ENCODE measurements at places on chromosomes 12 and 14.

DNA sequence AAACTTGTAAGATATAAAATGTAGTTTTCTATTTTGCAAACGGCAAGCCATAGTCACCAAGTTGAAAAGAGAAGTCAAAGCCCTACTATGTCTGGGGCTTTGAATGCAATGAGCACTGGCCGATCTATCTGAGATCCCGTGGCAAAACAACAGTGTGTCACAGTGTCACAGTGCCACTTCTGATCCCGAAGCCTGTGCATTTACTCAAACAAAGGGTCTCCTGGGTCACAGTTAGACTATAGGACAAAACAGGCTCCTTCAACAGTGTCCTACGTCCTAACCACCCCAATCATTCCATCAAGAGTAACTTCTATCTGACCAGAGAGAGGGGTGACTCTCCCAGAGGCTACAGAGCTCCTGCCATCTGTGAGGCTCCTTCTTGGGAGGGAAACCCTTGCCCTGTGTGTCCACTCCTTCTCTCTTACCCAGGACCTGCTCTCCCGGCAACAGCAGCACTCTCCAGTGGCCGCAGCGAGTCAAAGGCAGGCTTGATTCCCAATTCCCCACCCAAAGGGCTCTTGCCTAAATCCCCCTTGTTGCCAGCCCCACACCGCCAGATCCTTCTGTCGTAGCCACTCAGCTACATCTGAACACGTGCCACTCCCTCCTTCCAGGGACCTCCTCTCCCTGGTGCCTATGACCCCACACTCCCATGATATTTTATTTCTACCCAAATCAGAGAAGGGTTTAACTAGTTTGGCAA, 14.0 kb upstream of the SELPLG start:
- no peak for DNase-seq

- no peak for DNase-seq
Measured at GRCh38 chr12:69566603-69567002, 18.7 kb upstream of the CCT2 start.

DNA sequence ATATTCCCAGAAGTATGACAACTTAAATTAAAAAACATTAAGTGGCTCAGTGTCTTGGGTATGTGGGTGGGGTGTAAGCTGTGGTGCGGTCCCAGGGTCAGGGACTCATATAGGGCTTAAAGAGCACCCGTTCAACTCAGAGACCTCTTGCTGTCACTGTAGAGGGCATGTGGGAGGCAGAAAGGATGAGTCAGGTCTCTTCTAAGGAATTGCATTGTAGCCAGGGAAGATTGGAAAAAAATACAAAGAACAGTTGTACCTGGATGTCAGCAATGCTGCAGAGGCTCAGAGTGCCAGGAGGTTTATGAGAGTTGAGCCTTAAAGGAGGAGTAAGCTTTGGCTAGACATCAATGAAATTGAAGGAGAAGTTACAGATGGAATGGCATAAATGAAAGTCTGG, 104.1 kb downstream of the MYRFL start:
- DNase-seq, result no peak

- no peak for DNase-seq
Measured at GRCh38 chr14:104085032-104085888, at the start of gene ASPG. TSS of gene ASPG (plus strand) at chr14:104085700. CDS start at chr14:104085771, 71 bp downstream.

DNA sequence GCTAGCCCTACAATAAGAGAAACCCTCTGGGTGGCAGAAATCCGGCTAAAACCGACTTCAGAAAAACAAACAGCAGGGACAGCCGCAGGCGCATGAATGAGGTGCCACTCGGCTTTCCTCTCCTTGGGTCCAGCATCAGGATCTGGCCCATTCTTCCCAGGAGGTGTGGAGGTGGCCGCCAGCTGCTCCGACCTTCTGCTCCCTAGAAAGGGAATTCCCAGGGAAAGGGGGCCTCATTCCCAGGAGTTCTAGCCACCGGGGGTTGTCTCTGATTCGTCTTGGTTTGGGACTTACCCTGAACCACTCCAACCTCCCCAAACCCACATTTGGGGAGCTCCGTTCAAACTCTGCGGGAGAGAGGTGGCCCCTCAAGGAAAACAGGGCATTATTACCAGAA, 13.0 kb downstream of the PAPLN start:
- DNase-seq, result no peak

GRCh38 chr14:61628016-61628725, 67.1 kb upstream of the HIF1A start:
- no peak for DNase-seq

GRCh38 chr12:118813778-118814357, 167.5 kb upstream of the SRRM4 start:
- DNase-seq, result no peak

GRCh38 chr14:60777856-60778578, 43.5 kb downstream of the MNAT1 start:
- no peak for DNase-seq

DNA sequence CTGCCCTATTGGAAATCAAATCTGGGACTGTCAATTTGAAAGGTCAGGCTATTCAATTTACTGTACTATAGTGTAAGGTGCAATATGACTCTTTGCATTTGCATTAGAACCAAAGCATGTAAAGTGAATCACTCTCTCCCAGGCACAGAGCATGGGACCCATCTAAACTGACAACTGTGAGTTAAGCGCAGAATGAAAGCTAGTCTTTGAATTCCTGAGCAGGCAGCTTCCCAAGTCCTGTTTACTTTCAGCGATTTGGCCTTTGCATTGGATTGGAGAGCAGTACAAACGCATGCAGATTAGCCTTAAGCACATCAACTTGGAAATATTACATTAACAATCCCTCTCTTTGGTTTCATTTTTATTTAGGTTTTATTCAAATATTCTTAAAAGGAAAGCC, 74.6 kb downstream of the RERG start:
- DNase-seq, result no peak

GRCh38 chr14:106605548-106606448, 1079.4 kb downstream of the TMEM121 start:
- peak; percentile 67 for DNase-seq

DNA sequence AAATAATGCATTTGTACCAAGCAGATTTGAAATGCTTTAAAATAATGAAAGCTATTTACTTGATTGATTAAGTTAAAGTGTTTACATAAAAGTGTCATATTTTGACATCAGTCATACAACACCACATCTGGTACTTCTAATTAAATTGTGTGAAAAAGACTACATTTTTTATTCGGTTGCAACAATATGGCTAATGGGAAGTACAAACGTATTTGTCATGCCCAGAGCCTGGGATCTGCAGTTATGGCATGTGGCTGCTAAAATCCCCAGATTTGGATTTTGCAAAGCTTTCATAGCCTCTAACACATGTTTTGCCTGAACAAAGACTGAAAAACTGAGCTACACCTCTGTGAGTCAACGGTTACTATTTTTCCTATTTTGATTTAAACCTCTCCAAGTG, 66.6 kb downstream of the LLPH start:
- DNase-seq, result no peak

DNA sequence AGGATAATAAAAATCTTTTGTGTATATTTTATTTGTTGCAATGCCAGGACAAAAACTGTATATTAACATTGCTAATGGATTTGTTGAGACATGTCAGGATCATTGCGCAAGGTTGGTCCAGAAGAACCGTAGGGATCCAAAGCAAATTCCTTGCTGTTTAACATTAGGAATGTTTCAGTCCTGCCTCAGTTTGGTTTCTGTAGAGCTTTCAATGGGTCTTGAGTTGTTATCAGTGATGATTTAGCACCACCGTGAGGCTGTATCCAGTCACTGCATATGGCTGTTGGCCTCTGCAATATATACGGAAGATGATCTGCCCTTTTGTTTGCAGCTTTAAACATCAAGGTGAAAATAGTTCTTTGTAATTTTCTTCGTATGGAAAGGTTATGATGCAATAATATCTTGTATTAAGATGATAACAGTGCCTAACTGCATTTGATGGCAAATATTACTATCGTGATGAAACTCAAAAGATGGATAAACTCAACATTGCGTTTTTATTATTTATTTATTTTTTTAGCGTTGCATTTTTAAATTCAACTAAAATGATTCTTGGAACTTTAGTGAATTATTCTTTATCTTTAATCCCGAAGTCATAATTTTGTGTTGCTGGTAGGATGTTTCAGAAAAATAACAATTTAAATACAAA, 231.2 kb downstream of the AKAP6 start:
- DNase-seq, result no peak

DNA sequence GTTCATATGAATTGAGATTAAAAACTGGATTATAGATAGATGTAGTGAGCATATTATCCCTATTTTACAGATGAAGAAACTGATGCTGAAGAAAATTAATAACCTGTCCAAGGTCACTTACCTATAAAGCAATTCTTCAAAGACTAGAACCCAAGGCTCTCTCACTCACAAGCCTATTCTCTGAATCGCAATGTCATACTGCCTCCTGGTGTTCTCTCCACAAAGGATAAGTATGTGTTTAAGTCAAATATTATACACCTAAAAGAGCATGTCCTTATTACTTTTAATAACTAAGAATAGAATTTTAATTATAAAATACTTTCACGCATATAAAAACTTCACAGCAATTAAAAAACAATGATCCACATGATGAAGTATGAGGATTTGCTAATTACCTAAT, 721.3 kb upstream of the USP15 start:
- no peak for DNase-seq

- DNase-seq, result no peak
Measured at GRCh38 chr12:67661311-67662021, 12.9 kb downstream of the DYRK2 start.

DNA sequence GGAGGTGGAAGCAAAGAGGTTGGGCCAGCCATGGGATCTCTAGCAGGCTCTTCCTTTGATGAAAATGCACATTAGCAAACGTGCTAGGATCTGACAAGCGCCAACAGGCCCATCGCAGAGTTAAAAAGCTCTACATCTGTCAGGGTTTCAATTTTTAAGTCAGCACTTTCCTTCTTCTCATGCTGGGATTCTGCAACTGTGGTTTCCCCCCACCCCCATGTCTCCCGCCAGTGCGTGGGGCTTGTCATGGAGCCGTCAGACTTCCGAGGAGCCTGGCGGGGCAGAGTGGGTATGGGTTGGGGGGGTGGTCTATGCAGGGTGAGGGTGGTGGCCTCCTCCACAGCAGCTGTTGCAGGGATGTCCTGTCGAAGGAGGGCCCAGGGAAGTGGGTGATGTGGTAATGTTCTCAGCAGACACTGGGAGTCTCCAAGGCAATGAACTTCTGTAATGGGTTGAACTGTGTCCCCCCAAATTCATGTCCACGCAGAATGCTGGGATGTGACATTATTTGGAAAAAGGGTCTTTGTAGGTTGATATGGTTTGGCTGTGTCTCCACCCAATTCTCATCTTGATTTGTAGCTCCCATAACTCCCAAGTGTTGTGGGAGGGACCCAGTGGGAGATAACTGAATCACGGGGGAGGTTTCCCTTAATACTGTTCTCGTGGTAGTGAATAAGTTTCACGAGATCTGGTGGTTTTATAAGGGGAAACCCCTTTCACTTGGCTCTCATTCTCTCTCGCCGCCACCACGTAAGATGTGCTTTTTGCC, 115.2 kb upstream of the MAP1LC3B2 start:
- DNase-seq, result no peak

- DNase-seq, result peak; percentile 41
Measured at GRCh38 chr12:108950991-108951739, 69.7 kb downstream of the SVOP start.

DNA sequence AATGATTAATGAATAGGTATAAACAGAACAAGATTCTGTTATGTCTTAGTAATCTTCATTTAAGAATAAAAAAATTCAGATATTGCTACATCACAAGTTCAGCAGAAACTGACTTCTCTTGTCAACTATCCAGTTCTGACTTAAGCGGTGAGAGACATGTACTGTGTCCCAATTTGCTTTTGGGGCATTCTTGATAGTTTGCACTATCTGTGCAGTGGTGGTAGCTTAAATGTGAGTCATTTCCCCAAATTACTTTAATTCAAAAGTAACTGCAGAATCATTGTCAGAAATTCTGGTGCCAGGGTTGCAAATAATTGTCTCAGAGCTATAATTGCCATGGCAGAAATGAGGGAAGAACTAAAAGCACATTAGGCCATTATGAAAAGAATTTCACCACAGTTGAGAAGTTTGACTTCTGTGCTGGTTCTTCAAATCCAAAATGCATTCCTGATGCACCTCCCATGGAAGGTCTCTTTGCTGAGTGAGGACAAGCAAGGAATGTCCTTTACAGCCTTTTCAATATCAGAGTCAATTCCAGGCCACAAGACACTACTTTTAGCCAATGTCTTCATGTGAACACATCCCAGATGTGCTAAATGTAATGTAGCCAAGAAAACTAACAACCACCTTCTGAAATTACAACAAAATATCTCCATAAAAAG, 304.7 kb downstream of the SSPN start:
- DNase-seq, result no peak

DNA sequence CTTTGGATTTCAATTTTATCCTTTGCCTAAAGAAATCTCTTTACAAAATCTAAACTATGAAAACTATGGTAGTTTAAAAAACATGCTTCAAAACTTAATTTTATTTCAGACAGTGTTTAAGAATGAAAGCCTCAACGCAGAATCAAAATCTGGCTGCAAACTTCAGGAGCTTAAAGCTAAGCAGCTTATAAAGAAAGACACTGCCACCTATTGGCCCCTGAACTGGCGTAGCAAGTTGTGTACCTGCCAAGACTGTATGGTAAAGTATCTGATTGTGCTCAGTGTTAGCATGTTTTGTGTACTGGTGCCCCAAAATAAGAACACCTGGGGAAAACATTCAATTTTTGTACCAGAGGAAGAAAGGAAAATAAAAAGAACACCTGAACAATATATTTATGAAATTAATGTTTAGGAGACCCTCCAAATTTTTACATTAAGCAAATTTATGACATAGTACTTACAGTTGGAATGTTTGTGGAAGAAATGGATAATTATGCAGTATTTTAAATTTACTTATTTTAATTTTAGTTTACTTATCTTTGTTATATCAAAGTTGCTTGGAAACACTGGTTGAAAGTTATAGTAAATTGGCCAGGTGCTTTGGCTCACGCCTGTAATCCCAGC, 12.2 kb downstream of the UBR7 start:
- peak; percentile 23 for DNase-seq

DNA sequence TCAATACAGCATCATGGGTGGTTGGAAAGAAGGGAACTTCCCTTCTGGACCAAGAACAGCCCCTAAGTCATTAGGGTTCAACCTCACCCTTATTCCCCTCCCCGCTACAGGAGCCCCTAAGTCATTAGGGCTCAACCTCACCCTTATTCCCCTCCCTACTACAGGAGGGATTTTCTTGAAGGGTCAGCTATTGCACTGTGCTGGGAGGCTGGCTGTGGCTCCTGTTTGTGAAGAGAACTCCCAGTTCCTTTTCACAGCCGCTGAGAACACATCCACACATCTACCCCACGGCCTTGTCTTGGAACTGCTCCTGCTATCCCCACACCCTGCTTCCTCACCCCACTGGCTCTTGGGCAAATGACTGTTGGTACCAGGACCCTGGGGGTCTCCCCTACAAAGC, 44.9 kb downstream of the ERH start:
- no peak for DNase-seq

DNA sequence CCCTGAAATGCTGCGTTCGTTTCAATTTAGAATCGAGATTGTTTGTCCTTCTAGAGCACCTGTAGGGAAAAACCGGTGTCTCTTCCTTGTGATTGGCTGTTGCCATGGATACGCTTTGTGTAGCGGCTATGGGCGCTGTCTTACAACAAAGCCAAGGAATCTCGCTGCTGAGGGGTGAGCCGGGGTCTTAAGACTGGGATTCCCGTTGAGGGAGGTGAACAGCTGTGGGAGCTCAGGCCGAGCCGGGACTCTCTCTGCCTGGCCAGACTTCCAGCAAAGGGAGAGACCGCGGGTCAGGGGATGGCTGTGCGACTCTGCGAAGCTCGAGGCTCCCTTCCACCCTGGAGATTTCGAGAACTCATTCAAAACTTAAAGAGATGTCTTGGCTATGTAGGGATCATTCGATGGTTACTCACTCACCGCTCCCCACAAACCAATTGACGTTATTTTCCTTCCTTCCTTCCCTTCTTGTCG, at the start of the genes LRRIQ1 and TSPAN19:
Gene LRRIQ1 (plus strand): TSS at position 118 of the 474 bp plus-strand sequence. CDS start 1,826 bp downstream, outside the sequence.
Gene TSPAN19 (minus strand): TSS at position 44 of the 474 bp plus-strand sequence. CDS start 6,331 bp downstream, outside the sequence.
- DNase-seq, result no peak

GRCh38 chr14:101362529-101363260, 198.6 kb upstream of the DIO3 start:
- DNase-seq, result no peak
